IgD-negative memory B cell (primary cell): ENCODE measurements at places on chromosomes 12 and 14. TPM values are rescaled to one million over a fixed set of nuclear protein-coding genes. Genes with fewer than 3 reads are reported as not detected.

The TGM1 gene
- not detected for polyA plus RNA-seq

The ANO2 gene
- not detected for polyA plus RNA-seq

The MYH6 gene
- polyA plus RNA-seq = not detected

The CNOT2 gene
- 106 TPM for polyA plus RNA-seq

The CHPT1 gene
- 50.9 TPM for polyA plus RNA-seq

The NR4A1 gene
- polyA plus RNA-seq = 9.3 TPM

The STYK1 gene
- polyA plus RNA-seq = not detected

The KCNJ8 gene
- not detected for polyA plus RNA-seq
